CD4-positive, alpha-beta T cell treated with Interferon gamma for 1 hour (primary cell): ENCODE measurements at places on chromosomes 1 and 21.

DNA sequence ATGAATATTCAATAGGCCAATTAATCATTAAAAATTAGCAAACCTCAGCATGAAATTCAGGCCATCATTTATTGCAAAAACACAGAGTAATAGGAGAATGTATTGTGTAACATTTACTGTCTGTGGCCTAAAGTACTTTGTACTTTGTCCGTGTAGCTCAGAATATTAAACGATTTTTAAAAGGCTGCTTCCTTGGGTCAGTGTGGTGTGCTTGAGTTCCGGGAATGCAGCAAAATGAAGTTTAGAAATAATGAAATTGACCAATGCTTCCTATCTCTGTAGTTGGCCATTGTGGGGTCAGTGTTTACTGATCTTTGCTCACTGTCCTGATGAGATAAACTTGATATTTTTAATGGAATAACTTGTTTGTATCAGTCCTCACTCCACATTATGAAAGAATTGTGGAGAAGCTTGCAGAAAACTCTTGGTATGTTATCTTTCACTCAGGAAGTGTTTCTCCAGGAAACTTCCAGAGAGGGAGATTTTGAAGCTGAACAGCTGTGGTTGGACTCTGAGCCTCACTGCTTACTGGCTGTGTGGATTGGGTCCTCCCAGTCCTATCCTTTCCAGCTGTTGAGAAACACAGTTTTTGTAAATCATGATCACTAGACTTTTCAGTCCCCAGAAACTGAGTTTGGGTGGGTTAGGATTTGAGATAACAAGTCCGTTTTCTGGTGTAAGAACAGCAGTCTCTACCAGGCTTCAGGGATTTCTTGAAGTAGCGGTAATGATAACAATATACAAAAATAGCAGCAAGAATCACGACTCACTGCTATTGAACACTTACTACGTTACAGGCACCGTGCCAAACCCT lies 19.2 kb upstream of the MTARC1 start:
- no peak for DNase-seq

DNA sequence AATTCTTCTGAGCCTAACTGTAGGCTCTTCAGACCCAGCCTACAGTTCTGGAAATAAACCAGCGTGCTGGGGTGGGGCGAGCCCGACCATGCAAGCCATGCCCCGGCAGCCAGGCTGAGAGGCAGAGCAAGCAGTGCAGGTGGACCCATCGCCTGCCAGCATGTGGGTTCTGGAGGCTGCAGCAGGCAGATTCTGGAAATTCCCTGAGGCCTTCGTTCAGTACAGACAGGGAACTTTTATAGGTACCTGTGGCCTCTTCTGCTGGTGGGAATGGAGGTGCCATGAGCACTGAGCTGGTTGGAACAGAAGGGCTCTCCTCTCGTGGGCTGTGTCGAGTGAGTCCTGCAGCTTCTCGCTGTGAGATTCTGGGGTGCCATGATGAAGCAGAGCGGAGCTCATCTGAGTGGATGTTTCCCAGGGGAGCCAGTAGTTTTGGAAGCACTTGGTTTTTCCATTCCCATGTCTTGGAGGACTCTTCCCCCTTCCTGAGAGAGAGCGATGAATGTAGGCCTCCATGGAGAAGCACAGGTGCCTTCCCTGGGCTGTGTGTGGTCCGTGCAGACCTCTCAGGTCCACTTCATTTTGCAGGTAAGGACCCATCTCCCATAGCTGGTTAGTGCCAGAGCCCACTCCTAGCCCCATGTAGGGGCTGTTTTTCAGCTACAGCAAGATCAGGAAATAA lies 94.1 kb downstream of the PCBP3 start:
- no peak for DNase-seq

GRCh38 chr1:50452700-50453099 lies 29.5 kb upstream of the DMRTA2 start:
- DNase-seq = no peak

- no peak for DNase-seq
Measured at GRCh38 chr21:35896060-35896459, 164.3 kb downstream of the SETD4 start.

- no peak for DNase-seq
Measured at GRCh38 chr1:221327954-221328353, 413.9 kb downstream of the DUSP10 start.
